Pancreas (tissue), 10 donors: ENCODE measurements at places on chromosomes 5 and 9.

DNA sequence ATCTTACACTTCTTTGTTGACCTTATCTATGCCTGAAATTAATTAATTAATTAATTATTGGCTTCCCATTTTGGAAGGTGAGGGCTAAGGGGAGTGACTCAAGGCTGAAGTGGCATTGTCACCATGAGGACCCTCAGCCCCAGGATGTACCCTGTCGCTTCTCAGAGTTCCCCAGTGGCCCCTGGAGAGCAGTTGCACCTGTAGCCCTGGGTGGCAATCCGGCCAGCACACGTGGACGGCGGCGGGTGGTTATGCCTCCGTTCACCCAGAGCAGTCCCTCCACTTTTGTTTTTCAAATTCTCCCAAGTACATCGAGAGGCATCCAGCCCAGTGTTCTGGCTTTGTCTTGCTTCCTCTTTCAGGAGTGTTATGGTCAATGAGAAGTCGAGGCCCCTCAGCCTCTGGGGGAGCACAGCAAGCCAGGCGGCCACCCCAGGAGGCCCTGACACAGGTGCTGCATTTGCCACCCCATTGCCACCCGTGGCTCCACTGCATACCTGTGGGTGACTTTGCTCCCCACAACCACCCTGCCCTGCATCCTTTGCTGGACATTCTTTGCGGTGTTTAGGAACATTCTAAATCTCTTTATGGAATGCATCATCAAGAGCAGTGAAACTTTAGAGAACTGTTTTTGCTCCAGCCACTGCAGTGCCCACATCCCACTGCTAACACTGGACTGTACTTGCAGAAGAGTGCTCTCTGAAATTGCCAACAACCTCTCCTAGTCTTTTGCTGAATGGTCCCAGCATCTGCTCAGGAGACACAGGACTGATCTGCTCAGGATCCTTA lies 11.5 kb upstream of the IRX2 start:
- H3K27me3 ChIP-seq, result peaks cover 7% of the 10 kb centered on the region
- H3K4me1 ChIP-seq, result no peaks in the 10 kb centered on the region
- H3K36me3 ChIP-seq, result no peaks in the 10 kb centered on the region

- no peaks in the 10 kb centered on the region for H3K36me3 ChIP-seq
- no peaks in the 10 kb centered on the region for H3K4me1 ChIP-seq
- DNase-seq, result no peak
- peak overlapping the region; percentile 85 for H3K4me3 ChIP-seq
- H3K27ac ChIP-seq, result peak overlapping the region; percentile 67
Measured at GRCh38 chr9:127423476-127423933, 677 bp upstream of the ZNF79 start.

- no peak overlapping the region for H3K27ac ChIP-seq
- no peaks in the 10 kb centered on the region for H3K27me3 ChIP-seq
- DNase-seq, result no peak
- H3K4me3 ChIP-seq, result no peak overlapping the region
- no peaks in the 10 kb centered on the region for H3K36me3 ChIP-seq
Measured at GRCh38 chr9:86672301-86672700, 275.0 kb downstream of the GAS1 start.

DNA sequence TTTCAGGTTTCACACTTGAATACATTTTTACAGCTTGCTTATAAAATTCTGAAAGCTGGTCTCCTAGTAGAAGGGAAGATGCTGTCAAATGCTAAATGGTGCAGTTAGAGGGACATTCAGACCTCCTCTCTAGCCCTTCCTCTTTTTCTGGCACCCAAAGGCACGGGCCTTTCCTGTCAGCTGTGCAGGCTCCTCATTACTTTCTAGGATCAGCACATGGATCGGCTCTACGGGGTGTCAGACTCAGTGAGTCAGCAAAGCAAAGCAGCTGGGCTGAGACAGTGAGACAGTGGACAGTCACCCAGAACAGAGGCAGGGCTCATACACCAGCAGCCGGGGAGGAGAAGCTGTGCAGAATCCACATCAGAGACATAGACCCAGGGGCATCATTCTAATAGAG lies 80.0 kb upstream of the TNC start:
- no peaks in the 10 kb centered on the region for H3K4me1 ChIP-seq
- no peak overlapping the region for H3K27ac ChIP-seq
- H3K27me3 ChIP-seq, result no peaks in the 10 kb centered on the region
- H3K4me3 ChIP-seq, result no peak overlapping the region

GRCh38 chr9:129938291-129938979 lies 103.2 kb downstream of the USP20 start:
- DNase-seq, result no peak
- no peak overlapping the region for H3K27ac ChIP-seq
- H3K36me3 ChIP-seq, result no peaks in the 10 kb centered on the region
- H3K4me1 ChIP-seq, result no peaks in the 10 kb centered on the region
- H3K27me3 ChIP-seq, result no peaks in the 10 kb centered on the region

DNA sequence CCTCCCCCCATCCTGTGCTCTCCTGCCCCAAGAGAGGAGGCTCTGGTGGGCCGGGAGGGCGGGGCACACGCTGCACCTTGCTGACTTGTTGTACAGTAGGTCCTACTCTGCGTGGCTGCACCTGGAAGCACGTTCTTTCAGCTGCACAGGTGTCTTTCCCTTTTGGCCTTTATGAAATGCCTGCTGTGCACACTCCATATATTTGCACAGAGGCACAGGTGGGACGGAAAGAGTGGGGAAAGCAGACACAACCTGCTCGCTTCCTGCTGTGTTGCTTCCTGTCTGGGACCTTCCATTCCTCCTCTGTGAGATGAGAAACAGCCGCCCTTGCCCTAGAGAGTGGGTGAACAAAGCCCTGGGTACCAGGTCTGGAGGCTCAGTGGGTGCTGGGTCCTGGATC lies 4.8 kb downstream of the USP20 start:
- DNase-seq, result no peak
- H3K27me3 ChIP-seq, result no peaks in the 10 kb centered on the region
- no peaks in the 10 kb centered on the region for H3K4me1 ChIP-seq
- H3K27ac ChIP-seq, result no peak overlapping the region
- H3K4me3 ChIP-seq, result no peak overlapping the region

GRCh38 chr5:154274828-154275185 lies 84.3 kb downstream of the GALNT10 start:
- peaks cover 21% of the 10 kb centered on the region for H3K4me1 ChIP-seq
- H3K4me3 ChIP-seq, result no peak overlapping the region
- no peaks in the 10 kb centered on the region for H3K36me3 ChIP-seq
- no peaks in the 10 kb centered on the region for H3K27me3 ChIP-seq

DNA sequence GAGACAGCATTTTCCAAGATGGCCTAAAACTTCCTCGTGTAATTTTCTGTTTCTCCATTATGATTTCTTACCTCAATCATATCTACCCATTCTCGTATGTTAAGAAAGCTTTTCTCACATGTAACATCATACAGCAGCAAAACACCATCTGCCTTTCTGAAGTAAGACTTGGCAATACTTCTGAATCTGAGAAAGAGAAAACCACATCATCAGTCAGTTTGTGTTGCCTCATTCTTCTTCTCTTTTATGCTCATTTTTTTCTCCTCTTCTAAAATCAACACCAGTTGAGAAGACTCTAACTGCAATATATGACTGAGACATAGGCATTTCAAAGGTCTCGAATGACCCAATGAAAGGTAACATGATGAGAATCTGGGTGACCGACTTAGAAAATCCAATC lies 66.0 kb downstream of the RASEF start:
- DNase-seq, result no peak
- H3K27ac ChIP-seq, result no peak overlapping the region
- H3K4me3 ChIP-seq, result no peak overlapping the region
- no peaks in the 10 kb centered on the region for H3K27me3 ChIP-seq
- no peaks in the 10 kb centered on the region for H3K36me3 ChIP-seq
- H3K4me1 ChIP-seq, result no peaks in the 10 kb centered on the region

DNA sequence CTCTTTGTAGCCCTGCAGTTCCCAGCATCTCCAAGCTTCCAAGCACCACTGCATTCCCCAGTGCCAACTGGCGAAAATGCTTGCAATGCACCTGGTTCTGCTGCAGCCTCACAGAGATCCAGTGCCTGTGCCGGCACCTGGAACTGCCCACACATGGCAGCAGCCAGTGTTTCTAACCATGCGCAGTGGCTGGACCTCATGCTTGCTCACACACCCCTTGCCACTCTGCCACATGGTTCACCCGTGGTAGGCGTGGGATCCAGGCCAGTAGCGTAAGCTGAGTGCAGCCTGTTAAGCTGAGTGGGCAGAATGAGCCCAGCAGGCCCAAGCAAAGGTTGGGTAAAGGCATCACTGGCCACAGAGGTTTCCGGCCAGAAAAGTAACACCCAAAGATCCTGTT lies 214.1 kb upstream of the VLDLR start:
- H3K4me3 ChIP-seq, result no peak overlapping the region
- DNase-seq, result no peak
- H3K27me3 ChIP-seq, result no peaks in the 10 kb centered on the region

DNA sequence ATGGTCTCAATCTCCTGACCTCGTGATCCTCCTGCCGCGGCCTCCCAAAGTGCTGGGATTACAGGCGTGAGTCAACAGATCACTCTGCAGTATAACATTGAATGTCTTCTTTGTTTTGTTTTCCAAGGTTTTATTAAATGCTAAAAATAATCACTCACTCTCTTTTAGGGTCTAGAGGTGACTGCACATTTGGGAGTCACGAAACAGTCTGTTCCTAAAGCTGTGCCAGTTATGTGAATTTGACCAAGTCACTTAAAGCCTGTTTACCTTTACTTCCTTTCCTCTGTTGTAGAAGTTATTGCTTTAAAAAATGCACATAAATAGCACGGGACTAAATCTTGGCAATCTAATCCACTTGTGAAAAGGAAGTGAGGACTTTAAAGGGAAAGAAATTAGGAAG lies 304.9 kb upstream of the PTGER4 start:
- no peak overlapping the region for H3K27ac ChIP-seq
- H3K4me1 ChIP-seq, result no peaks in the 10 kb centered on the region
- no peaks in the 10 kb centered on the region for H3K27me3 ChIP-seq
- no peaks in the 10 kb centered on the region for H3K36me3 ChIP-seq

DNA sequence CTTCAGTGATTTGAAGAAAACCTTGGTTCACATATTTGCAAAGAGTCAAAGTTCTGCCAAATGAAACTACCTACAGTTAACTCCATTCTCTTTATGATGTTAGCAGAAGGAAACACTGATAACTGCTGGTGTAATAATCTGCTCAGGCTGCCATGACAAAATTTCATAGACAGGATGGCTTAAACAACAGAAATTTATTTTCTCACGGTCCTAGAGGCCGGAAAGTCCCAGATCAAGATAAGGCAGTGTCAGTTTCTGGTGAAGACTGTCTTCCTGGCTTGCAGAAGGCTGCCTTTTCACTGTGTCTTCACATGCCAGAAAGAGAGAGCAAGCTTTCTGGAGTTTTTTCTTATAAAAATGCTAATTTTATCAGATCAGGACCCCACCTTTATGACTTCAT lies 102.4 kb upstream of the PARP8 start:
- H3K27me3 ChIP-seq, result no peaks in the 10 kb centered on the region
- no peaks in the 10 kb centered on the region for H3K36me3 ChIP-seq
- H3K27ac ChIP-seq, result no peak overlapping the region
- no peak for DNase-seq

DNA sequence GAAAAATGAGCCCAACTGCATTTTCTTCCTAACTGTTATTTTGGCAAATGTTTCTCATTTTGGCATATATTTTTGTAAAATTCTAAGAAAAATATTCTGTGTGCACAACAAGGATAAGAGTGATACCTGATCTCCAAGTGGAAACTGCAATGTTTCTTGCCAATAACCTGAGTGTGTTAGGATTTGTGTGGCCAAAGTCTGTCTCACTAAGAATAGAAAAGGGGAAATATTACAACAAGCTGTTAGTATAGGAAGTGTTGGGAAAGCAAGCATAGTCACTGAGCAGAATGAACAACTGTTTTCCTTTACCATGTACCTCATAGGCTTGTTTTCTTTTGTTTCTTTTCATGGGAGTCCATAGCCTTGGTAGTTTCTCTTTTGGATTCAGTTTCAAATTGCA lies 624.2 kb downstream of the MTRR start:
- no peak for DNase-seq
- H3K4me3 ChIP-seq, result no peak overlapping the region
- H3K27ac ChIP-seq, result no peak overlapping the region
- no peaks in the 10 kb centered on the region for H3K36me3 ChIP-seq
- no peaks in the 10 kb centered on the region for H3K4me1 ChIP-seq

GRCh38 chr5:37900692-37901091 lies 60.9 kb upstream of the GDNF start:
- no peaks in the 10 kb centered on the region for H3K4me1 ChIP-seq
- H3K36me3 ChIP-seq, result no peaks in the 10 kb centered on the region
- H3K27ac ChIP-seq, result no peak overlapping the region

- no peaks in the 10 kb centered on the region for H3K27me3 ChIP-seq
- no peaks in the 10 kb centered on the region for H3K36me3 ChIP-seq
- H3K4me1 ChIP-seq, result no peaks in the 10 kb centered on the region
- DNase-seq, result no peak
- H3K4me3 ChIP-seq, result no peak overlapping the region
Measured at GRCh38 chr5:132363431-132364112, 5.9 kb upstream of the SLC22A5 start.

GRCh38 chr9:134173127-134174072 lies 9.0 kb upstream of the RNU6ATAC start:
- no peak for DNase-seq
- H3K4me3 ChIP-seq, result no peak overlapping the region
- H3K27ac ChIP-seq, result no peak overlapping the region
- H3K27me3 ChIP-seq, result no peaks in the 10 kb centered on the region
- no peaks in the 10 kb centered on the region for H3K4me1 ChIP-seq

DNA sequence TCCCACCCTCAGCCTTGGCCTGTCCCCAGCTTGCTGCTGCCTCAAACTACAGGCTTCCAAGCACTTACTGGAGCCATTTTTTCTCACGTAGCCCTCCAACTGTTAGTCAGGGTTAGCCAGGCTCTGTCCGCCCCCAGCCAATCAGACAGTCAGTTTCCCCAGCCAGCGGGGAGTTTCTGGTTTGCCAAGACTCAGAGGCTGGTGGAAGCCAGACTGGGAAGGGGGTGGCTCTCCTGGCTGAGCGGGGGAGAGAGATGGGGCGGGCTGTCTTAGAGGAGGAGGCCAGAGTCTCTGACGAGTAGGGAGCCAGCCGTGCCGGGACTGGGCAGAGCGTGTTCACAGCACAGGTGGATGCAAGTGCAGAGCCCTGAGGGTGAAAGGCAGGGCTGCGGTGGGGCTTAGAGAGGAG lies 15.3 kb downstream of the PROP1 start:
- H3K4me3 ChIP-seq, result no peak overlapping the region
- H3K27me3 ChIP-seq, result no peaks in the 10 kb centered on the region
- no peak for DNase-seq

DNA sequence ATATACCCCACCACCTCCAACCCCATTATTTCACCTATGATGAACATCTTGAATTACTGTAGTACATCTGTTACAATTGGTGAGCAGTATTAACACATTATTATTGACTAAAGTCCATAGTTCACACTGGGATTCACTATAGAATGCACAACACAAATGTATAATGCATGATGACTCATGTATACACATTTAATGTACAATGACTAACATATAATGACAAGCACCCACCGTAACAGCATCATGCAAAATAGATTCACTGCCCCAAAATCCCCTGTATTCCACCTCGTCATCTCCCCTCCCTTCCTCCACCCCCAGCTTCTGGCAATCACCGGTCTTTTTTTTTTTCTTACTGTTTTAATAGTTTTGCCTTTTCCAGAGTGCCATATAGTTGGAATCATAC lies 47.1 kb upstream of the NEK6 start:
- H3K27me3 ChIP-seq, result no peaks in the 10 kb centered on the region
- DNase-seq, result no peak
- no peaks in the 10 kb centered on the region for H3K4me1 ChIP-seq

GRCh38 chr5:90477621-90478215 lies 3.1 kb downstream of the POLR3G start:
- no peaks in the 10 kb centered on the region for H3K27me3 ChIP-seq
- H3K36me3 ChIP-seq, result no peaks in the 10 kb centered on the region
- peaks cover 3% of the 10 kb centered on the region for H3K4me1 ChIP-seq
- H3K27ac ChIP-seq, result no peak overlapping the region
- no peak overlapping the region for H3K4me3 ChIP-seq
